ENCODE measurements at places on chromosomes 2 and 18.

- DNase-seq: no peak
Observed at GRCh38 chr2:119206201-119206600, 17.4 kb upstream of the STEAP3 start.

DNA sequence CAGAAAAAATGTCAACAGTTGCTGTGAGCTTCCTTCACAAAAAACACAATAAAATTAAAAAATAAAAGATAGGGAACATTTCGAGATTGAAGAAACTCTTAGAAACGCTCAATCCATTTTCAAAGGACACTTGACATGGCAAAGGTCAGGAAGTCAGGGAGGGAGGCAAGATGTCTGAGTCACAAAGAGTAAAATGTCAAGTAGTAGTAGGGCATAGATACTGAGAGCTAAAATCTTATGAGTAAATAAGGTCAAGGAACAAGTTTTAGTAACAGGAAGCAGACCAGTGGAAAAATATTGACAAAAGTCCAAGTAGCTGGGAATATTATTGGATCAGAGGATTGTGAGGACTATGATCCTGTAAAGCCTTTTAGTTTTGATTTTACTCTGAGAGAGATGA lies 495.6 kb downstream of the TMX3 start:
- DNase-seq: no peak

- DNase-seq: no peak
Observed at GRCh38 chr2:28322981-28323396, 69.7 kb upstream of the FOSL2 start.

DNA sequence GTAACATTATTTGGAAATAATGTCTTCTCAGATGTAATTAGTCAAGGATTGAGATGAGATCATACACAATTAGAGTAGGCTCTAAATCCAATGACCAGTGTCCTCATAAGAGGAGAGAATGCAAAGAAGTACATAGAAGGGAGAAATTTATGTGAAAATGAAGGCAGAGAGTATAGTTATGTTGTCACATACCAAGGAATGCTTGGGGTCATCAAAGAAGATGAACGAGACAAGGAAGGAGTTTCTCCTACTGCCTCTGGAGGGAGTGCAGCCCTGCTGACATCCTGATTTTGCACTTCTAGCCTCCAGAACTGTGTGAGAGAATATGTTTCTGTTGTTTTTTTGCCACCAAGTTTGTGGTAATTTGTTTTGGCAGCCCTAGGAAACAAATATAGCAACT lies 100.1 kb downstream of the GALNT13 start:
- DNase-seq: no peak

- no peak for DNase-seq
Observed at GRCh38 chr2:41992671-41993434, 55.0 kb upstream of the PKDCC start.

All from GM12865 (cell line).